GDM1 (cell line): ENCODE measurements at places on chromosomes 12 and 14.

DNA sequence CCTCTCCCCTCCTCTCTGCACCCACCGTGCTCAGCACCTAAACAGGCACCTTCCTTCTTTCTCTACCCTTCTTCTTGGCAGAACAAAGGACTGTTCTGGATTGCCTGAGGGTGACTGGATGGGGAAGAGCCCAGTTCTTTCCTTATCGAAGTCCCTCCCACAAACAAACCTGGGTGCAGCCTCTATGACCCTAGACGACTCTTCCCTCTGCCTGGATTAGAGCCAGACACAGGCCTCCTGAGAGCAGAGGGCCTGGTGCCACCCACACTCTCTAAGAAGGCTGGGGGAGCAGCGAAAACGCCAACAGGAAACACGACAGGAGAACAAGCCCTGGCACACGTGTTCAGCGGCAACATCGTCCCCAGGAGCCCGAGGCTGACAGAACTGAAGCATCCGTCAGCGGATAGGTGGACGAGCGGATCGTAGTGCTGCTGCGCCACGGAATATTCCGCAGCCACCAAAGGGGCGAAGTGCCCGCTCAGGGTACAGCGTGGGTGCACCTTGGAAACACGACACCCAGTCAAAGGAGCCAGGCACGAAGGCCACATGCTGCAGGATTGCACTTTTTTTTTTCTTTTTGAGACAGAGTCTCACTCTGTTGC is 38.0 kb downstream of the RIMBP2 start:
- DNase-seq: no peak

DNA sequence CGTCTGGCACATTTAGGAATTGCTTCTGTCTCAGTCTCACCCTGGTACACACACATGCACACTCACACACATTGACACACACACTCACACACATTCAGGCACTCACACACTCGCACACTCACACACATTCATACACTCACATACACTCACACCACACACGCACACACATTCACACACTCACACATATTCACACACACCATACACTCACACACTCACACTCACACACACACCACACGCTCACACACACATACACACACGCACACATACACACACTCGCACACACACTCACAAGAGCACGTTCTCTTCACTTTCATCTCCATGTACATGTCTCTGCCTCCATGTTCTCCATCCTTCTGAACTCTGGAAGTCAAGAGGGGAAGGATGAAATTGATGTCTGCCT is 23.1 kb upstream of the SMUG1 start:
- DNase-seq: no peak

DNA sequence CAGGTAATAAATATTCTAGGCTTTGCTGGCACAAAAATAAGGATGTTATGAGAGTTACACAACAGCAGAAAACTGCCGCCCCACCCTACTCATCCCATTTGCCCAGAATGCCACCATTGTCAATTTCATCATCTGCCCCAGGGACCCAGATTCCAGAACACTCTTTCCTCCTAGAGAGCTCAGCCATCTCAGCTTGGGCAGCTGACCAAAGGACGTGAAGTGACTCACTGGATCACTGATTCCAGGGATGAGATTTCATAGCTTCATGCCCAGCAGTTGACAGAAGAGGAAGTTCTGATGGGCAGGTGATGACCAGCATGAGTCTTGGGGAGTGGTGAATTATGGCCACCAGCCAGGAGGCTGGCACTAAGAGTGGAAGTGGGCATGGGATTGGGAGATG is 450.3 kb downstream of the RMST start:
- DNase-seq: no peak

GRCh38 chr12:96354326-96354725 is 45.9 kb downstream of the CDK17 start:
- no peak for DNase-seq

DNA sequence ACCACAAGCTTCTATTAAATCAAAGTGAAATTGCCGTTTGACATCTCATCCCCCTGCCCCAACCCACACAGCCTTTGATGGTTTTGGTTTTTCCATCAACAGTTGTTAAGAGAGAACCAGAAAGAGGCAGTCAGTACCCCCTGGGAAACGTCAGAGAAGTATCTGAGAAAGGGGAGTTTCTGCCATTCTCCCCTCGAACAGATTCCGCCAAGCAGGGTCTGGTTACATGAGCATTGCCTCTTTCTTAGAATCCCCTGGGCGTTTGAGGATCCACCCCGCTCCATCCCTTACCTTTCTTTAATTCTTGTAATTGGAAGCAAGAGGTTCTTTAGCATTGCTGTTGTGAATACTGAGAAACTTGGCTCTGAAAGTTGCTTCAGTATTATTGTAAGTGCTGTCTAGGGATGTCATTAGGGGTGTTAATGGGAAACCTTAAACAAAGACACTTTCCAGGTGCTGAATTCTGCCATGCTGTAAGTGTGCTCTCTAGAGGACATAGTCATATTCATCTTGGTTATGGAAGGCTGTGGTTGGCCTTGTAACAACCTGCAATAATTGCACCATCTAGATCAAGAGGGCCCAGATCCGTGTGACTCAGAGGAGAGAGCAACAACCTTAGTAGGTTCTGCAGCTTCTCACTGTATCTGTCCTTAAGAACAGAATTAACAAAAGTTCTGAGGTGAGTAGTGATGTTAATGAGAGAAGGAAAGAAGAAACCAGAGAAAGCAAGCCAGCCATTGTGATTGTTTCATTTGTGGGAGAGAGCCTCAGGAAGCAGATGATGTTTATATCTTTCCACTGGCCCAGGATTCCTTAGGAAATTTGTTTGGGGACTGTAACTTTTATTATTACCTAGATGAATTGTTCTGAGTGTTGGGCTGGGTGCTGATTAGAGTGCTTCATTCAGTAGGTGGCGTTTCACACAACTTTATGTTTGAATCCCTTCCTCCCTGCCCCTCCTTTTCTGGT is 9.0 kb downstream of the TMBIM6 start:
- DNase-seq: no peak

DNA sequence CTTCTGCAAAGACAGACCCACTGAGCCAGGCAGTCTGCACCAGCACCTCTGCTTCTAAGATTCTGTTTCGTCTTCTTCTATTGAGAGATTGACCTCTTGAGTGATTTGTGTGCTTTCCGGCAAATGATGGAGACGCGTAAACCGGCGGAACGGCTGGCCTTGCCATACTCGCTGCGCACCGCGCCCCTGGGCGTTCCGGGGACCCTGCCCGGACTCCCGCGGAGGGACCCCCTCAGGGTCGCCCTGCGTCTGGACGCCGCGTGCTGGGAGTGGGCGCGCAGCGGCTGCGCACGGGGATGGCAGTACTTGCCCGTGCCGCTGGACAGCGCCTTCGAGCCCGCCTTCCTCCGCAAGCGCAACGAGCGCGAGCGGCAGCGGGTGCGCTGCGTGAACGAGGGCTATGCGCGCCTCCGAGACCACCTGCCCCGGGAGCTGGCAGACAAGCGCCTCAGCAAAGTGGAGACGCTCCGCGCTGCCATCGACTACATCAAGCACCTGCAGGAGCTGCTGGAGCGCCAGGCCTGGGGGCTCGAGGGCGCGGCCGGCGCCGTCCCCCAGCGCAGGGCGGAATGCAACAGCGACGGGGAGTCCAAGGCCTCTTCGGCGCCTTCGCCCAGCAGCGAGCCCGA is 703 bp downstream of the ASCL4 start:
- DNase-seq: no peak

GRCh38 chr12:113239811-113240331 is 18.6 kb downstream of the TPCN1 start:
- DNase-seq: no peak

- no peak for DNase-seq
These were observed 434.8 kb upstream of the TMEM132C start for GRCh38 chr12:127832172-127832571.

GRCh38 chr14:63204407-63205043 is at the start of gene RHOJ:
Gene RHOJ (plus strand): TSS chr14:63204443. CDS start chr14:63204870, 427 bp downstream.
- no peak for DNase-seq
